CD8-positive, alpha-beta memory T cell (primary cell): ENCODE measurements at places on chromosomes 2 and 18. TPM values are rescaled to one million over a fixed set of nuclear protein-coding genes. Genes with fewer than 3 reads are reported as not detected.

AKAIN1 gene
- polyA plus RNA-seq, result not detected

MAB21L4 gene
- not detected for polyA plus RNA-seq

FOXI3 gene
- polyA plus RNA-seq, result not detected

PPP1R1C gene
- polyA plus RNA-seq, result not detected

TUBA4B gene
- polyA plus RNA-seq, result not detected
